ENCODE measurements at places on chromosomes 11 and 22.

DNA sequence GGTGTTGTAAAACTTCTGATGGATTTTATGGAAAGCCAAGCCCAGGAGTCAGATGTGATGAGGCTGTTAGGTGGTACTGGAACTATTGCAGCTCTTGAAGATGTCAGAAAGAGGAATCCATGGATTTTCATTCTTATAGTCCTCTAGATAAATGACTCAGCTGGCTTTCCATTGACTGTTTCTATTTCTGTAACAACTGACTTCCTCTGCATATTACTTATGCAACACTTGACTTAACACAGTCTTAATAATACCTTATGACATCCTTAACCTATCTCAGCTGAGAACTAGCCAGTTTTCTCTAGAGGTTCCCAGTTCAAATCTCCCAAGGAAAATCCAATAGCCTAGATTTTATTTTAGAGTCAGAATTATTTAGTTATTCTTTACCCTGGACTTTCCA lies 263.8 kb downstream of the LUZP2 start:
- no peak for DNase-seq

- no peak for DNase-seq
Observed at GRCh38 chr11:13851691-13852090, 110.8 kb upstream of the SPON1 start.

DNA sequence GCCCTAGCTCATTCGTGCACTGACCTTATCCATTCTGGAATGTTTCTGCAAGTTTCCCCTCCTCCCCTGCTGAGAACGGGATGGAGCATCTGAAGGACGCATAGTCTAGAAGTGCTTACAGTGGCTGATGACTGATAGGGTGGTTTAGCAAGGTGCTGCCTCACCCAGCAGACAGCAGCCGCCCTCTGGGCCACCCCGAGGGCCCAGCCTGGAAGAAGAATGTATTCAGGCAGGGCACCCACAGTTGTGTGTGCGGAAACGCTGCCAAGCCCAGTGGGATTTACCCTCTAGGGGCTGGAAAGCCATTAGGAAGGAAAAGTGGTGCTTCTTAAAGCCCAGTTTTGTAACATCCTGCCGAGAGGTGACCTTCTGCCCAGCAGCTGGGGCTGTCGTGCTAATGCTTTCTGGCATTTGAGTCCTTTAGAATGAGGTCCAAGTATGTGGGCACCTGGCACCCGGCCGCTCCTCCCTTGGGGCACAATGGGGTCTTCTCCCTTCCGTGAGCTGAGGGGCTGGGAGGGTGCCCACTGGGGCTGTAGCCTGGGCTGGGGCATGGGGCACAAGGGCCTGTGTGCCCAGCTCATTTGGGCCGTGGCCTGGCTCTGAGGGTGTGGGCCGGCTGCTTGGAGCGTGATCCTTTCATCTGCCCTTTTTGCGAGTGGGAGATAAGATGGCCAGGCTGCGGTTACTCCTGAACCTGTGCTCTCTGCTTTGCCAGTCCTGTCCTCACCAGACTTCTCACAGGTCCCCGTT lies 14.4 kb downstream of the FBLN1 start:
- DNase-seq, result no peak

DNA sequence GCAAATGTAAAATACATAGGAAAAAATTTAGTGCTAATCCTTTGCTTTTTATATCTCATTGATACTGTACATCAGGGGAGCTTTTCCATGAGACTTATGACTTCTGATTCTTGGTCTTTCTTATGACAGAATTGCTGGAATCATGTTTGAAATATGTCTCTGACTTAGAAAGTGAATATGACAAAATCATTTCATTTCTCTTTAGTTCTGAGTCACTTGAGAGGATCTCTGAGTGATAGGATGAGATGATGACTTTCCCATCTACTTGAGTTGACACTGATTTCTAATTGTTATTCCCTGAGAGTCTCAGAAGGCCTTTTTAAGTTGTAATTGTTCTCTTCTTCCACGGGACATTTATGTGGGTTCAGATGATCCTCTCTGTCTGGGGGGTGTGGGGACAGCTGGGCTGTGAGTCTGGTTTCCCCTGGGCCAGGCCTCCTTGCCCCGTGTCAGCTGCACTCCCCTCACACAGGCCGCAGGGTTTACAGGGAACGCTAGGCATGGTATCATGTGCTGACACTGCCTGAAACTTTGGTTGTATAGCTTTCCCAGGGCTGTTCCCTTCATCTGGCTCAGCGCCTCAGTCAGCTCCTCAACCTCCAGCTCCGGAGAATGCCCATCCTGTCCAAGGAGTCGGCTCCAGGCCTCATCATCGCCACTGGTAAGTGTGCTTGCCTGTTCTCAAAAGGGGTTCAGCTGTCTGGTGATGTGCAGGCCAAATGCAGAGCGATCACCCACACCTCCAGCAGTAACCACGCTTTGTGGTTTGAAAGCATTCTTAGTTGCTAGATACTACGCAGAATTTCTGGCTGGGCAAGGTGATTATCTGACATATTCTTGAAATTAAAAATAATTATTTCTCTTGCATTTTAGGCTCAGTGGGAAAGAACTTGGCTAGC lies 69.5 kb upstream of the SORL1-AS1 start:
- DNase-seq, result no peak

- DNase-seq, result no peak
Observed at GRCh38 chr11:115939104-115939730, 435.0 kb upstream of the CADM1 start.

- no peak for DNase-seq
Observed at GRCh38 chr11:3616721-3617460, 24.9 kb downstream of the ART5 start.

- DNase-seq, result no peak
Observed at GRCh38 chr11:3626250-3626960, 15.4 kb downstream of the ART5 start.

GRCh38 chr11:60927600-60927999 lies 3.3 kb downstream of the TMEM132A start:
- no peak for DNase-seq

- no peak for DNase-seq
Observed at GRCh38 chr11:128618603-128619002, 31.2 kb upstream of the ETS1 start.

DNA sequence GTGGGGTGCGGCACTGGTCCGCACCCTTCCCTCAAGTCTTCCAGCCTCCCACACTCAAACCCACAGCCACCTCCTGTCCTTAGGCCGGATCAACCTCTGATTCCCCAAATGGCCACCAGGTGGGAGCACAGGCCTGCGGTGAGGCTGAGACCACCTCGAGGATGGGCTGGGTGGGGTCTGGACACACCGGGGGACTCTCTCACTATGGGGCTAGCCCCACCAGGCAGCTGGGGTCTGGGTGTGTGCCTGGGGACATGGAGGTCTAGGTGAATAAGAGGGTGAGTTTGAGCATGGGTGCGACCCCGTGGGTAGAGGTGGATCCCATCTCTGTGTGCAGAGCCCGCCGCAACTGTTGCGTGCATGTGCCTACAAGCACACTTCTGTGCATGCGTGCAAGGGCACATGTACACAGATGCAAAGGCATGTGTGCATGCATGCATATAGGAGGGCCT lies 32.6 kb downstream of the MYO18B start:
- DNase-seq, result no peak

DNA sequence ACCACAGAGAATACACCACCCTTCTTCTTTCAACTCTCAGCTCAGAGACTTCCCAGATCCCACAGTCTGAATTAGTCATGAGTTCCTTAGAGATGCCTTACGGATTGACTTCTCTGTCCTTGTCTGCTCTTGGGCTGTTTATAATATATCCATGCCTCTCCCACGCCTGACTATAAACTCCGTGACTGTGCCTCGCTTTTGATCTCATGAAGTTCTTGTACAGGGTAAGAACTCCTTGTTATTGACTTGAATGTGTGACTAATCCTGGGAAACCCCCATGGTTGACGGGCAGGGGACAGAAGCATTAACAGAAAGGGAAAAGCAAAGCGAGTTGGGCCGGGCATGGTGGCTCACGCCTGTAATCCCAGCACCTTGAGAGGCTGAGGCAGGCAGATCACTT lies 62.4 kb upstream of the POU2AF1 start:
- DNase-seq, result no peak

- DNase-seq, result no peak
Observed at GRCh38 chr11:96267496-96268032, 75.4 kb downstream of the MAML2 start.

- no peak for DNase-seq
Observed at GRCh38 chr11:75440960-75441803, 8.2 kb upstream of the KLHL35 start.

DNA sequence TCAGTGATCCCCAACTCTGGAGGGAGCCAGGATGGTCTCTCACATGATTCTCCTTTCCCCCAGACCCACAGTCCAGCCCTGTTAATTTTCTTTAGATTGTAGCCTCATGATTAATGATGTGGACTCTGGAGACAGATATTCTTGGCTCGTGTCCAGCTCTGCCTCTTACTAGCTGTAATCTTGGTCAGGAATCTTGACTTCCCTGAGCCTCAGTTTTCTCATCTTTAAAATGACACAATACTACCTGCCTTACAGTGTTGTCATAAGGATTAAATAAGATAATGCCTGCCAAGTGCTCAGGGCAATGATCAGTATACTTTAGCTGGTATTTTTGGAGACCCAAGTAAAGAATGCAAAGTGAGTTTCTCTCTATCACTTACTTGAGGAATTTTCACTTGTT lies 60.0 kb downstream of the SPECC1L start:
- DNase-seq, result no peak

DNA sequence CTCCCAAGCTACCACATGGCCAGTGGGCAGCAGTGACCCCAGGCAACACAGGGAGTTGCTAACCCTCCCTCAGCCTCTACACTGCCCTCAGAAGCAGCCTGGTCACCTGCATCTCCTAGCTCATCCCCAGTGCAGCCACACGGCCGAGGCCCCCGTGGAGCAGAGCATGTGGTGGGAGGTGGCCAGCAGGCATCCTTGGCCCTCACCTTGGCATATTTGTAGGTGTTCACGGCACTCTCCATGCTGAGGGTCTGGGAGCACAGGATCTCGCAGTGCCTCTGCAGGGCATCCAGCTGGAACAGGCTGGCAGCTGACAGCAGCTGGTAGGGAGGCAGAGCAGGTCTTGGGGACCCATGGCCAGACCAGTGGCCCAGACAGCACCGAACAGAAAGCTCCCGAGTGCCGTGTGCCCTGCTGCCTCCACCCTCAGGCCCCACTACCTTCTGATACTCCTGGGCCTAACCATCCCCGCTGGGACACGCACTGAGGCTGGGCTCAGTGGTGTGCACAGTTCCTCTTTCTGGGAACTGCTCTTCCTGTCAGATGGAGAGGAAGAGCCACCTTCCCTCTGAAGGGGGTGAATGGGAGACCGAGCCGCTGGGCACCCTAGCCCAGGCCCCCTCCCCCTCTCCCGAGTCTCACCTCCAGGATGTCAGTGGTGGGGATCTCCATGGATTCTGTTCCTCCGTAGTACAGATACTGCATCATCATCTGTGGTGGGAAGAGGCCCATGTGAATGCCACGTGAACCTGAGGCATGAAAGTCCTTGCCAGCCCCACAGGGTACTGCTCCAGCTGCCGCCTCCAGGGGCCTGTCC lies 48.8 kb downstream of the NAT10 start:
- DNase-seq, result no peak

- no peak for DNase-seq
Observed at GRCh38 chr11:115338476-115338875, 165.7 kb downstream of the CADM1 start.

GRCh38 chr11:12813371-12814225 lies 139.4 kb downstream of the TEAD1 start:
- DNase-seq, result no peak

GRCh38 chr11:6067502-6067901 lies 36.9 kb upstream of the OR56A1 start:
- DNase-seq, result no peak

GRCh38 chr22:31567702-31568101 lies 71.4 kb downstream of the SFI1 start:
- DNase-seq, result no peak

DNA sequence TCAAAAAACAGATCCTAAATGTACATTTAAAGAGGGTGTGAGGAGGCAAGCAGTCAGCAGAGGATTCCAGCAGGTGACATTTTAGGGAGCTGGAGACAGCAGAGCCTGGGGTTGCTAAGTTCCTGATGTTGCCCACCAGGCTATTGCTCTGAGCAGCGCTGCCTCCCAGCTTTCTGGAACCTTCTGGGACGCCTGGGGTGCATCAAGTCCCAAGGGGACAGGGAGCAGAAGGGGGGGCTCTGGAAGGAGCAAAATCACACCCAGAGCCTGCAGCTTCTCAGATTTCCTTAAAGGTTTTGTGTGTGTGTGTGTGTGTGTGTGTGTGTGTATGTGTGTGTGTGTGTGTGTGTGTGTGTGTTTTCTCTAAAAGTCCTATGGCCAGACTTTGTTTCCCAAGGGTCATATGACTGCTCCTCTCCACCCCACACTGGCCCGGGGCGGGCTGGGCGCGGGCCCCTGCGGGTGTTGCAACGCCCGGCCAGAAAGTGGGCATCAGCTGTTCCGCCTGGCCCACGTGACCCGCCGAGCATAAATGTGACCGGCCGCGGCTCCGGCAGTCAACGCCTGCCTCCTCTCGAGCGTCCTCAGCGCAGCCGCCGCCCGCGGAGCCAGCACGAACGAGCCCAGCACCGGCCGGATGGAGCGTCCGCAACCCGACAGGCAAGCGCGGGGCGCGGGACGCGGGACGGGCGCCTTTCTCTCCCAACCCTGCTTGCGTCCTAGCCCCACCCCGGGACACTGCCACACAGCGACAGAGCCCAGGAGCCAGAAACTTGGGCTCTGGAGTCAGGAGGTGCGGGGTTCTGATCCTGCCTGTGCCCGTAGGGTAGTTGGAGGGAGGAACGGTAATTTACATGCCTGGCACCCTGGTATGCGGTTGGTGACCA lies at the start of gene HMOX1:
HMOX1 (plus strand) TSS at position 560 of the 887 bp plus-strand sequence; CDS start at position 638, 78 bp downstream.
- DNase-seq, result peak; percentile 23

- DNase-seq, result no peak
Observed at GRCh38 chr11:62567018-62567633, 6.6 kb downstream of the EEF1G start.

Data from T-helper 1 cell (primary cell).